ENCODE measurements at places on chromosomes 3 and 15.

DNA sequence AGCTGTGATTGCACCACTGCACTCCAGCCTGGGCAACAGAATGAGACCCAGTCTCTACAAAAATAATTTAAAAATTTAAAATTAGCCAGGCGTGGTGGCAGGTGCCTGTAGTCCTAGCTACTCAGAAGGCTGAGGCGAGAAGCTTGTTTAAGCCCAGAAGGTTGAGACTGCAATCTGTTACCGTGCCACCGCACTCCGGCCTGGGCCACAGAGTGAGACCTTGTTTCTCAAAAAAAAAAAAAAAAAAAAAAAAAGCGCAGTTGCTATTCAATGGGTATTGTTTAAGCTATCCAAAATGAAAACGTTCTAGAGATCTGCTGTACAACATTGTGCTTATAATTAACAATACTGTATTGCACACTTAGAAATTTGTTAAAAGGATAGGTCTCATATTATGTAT lies 24.0 kb downstream of the ZNF148 start:
- DNase-seq: no peak

GRCh38 chr3:188433521-188434150 lies 279.7 kb downstream of the LPP start:
- no peak for DNase-seq

DNA sequence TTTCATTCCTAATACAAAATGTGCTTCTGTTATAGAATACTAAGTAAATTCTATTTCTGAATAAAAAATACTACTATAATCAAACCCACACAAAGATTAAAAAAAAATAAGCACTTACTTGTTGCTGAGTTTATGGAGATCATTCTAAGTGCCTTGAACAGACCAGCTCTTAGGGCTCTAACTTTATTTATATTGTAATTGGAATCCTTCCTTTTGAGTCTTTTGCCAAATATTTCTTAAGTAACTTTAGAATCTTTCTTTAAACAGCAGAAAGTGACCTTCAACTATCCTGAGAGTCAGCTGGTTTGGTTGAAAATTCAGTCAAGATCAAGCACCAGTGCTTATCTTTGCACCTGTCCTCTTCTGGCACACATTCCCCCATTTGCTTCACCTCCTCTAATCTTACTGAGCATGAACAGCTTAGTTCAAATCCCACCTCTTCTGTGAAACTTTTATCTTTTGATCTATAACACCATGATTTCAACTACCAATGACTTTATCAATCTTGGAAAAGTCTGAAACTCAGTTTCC lies 149.3 kb downstream of the VPS13C start:
- no peak for DNase-seq

DNA sequence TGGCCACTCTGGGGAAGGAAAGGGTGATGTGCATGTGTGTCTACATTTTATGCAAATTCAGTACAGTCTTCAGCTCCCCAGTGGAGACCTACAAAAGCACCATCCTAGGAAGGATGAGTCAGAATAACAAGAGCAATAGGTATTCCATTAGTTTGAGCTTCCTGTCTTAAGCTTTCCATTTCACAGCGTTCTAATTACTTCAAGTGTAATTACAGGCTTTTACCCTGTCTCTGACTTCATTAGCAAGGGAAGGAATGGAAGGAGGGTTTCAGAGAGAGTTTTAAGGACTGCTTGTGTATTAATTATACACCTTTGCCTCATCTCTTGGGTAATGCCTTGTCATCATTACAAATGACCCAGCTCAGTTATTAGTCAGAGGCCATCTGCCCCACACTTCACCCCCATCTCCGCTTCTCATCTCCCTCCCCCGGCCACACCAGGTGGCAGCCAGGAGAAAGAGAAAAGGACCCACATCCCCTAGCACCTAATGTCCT lies 202.8 kb upstream of the MRPL3 start:
- no peak for DNase-seq

- DNase-seq: no peak
These were observed 53.7 kb upstream of the FAM174B start for GRCh38 chr15:92709110-92709790.

DNA sequence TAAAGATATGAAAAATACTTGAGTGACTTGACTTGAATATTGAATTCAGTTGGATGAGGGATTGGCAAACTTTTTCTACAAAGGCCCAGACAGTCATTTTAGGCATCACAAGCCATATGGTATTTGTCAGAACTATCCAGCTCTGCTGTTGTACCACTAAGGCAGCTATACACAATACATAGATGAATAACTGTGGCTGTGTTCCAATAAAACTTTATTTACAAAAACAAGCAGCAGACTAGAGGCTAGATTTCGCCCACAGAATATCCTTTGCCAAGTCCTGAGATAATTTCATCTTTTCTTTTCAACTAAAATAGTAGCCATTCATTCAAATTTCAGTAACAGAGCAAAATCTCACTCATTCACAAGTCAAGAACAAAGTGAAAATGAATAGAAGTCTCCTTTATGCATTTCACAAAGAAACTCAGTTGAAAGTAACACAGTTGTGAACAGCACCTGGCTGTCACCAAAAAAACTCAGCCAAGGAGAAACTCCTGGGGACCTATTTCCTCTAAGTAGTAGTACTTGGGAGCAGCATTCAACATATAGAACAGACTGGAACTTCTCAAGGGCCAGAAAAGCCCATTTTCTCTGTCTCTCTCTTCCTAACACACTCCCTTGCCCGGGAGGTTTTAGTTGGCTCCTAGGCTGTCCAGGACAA lies 56.3 kb downstream of the OSBPL10 start:
- DNase-seq: no peak

- no peak for DNase-seq
These were observed 10.7 kb downstream of the BMF start for GRCh38 chr15:40097968-40098476.

- no peak for DNase-seq
These were observed 45.1 kb upstream of the AMOTL2 start for GRCh38 chr3:134419214-134419959.

DNA sequence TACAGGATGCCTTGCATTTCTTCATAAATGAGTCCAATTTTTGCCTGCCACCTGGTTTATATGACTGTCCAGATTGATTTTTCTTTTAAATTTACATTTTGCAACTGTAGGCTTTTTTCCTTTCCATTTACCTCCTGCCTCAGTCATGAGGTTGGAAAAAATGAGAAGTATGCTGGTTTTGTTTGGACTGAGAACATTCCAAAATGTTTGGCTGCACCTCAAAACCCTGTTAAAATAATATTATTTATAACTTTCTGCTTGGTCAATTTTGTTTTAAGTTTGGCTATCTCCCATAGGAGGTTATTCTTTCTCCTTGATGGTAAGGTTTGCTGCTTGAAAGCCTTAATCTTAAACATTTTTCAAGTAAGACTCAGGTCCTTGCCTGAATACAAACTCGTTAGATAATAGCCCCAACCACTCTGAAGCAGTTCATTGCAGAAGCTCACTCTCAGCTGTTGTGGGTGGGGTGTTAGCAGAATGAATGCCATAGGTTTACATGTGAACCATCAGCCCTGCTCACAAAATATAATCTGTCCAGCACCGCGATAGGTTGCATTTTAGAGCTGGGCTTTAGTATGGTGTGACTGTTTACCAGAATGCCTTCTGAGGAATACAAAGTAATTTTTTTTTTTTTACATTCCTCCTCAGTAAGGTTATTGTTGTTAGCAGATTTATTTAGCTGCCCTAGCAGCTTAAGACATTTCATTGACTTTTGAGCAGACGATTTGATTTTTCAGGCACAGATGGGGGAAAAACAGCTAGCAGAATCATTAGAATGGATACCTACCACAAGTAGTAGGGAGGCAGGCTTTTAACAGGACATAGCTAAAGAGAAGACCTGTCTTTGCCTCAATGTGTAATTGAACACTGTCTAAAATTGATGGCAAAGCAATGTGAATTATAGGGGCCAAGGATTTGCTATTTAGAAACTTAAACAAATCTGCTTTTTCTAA lies 630.8 kb upstream of the KCNMB2 start:
- DNase-seq: no peak

GRCh38 chr3:103767635-103768034 lies 1332.8 kb downstream of the ZPLD1 start:
- DNase-seq: no peak

- DNase-seq: no peak
These were observed 9.4 kb upstream of the KIF7 start for GRCh38 chr15:89664441-89665350.

- no peak for DNase-seq
These were observed 54.5 kb upstream of the GATA2 start for GRCh38 chr3:128547368-128547987.

DNA sequence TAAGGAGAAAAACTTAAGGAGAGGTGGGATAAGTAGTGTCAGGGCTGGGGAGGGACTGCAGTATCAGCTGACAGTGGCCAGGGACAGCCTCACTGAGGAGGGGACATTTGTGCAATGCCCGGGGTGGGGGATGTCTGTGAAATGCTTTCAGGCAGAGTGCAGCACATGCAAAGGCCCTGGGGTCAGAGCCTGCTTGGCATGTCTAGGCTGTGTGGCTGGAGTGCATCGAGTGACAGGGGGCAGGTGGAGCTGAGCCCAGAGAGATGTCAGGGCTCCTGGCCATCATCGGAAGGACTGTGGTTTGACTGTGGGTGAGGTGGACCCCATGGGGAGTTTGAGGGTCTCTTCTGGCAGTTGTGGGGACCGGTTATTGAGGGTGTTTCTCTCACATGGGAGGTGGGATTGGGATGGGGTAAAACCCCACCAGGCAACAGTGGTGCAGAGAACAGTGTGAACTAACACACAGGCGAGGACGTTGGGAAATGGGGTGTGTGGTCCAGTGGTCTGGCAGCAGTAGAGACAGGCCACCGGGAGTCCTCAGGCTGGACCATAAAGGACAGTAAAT lies 61.2 kb downstream of the FBLN2 start:
- no peak for DNase-seq

DNA sequence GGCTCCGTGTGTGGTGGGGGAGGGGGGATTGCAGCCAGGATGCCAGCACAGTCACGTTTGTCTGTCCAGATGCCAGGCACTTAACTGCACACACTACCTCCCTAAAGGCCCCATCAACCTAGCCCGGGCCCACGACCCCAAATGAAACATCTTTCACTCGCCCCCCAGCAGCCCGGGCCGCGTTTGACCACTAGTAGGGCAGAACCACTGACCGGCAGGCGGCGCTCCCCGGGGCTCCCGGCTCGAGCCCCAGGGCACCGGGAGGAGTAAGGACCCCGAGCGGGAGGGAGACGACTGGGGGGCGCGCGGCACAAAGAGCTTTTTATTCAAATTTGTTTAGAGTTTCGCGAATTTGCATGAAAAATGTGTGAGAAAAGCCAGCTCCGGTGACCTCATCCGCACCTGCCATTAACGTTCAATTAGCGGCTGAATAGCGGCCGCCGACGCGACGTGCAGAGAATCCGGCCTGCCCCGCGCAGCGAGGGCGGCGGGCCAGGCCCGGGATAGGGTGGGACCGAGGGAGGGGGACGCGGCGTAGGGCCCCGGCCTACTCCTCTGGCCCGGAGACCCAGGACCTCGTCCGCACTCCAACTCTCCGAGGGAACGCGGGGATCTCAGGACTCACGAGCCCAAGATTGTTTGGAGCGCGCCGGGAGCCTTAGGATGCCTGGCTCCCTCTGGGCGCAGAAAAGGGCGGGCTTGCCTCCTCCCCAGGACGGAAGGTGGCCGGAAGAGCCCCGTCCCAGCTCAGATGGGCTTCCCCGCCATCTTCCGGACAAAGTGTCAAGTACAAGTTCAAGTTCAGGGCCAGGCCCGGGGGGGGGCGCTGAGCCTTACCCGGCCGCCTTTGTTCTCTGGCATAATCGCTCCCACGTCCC lies 64.9 kb upstream of the POLG start:
- DNase-seq: no peak

DNA sequence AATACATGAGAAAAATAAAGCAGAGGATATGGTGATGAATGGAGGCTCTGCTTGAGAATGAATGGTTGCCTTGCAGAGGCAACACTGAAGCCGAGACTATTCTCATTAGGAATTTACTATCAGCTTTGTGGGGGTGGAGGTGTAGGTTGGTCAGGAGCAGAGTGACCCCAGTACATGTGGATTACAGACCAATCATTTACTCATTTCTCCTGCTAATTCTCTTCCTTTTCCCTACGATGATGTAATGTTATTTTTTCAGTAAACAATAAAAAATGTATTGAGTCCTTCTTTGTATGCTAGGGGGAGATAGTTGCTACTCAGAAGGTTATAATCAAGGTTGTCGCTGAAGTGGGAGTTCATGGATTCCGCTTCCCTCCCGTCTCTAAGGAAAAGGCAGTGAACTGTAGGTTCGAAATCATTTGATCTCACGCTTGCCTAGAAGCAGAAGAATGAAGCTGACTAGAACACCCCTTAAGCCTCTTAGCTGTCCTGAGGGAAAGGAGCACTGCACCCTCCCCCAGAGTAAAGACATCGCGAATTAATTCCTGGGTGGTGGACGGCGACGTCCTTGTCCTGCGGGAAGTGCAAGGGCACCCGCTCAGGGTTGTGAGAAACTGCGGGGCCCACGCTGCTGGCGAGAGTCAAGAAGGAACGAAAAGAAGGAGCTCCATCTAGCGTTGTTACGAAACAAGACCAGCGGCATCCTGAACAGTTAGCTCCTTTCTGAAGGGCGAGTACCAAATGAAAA lies 213.2 kb upstream of the PFN2 start:
- no peak for DNase-seq

GRCh38 chr15:61715082-61715481 lies 345.2 kb downstream of the VPS13C start:
- DNase-seq: no peak

DNA sequence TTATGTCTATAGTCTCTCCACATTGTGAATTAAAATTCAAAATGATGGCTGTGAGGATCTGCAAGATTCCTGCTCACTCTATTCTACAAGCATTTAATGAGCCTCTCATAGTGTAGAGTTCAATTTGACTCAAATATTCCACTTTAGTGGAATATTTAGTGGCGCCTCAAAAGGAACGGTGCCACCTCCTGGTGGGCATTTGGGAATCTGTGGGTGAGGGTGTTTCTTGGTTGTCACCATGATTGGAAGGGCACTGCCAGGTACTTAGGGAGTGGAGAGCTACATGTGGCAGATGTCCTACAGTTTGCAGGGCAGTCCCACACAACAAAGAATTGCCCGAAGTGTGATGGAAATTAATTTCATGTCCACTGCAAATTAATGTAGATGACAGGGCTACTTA lies 21.5 kb upstream of the KCNMB3 start:
- DNase-seq: no peak

GRCh38 chr3:198076722-198077308 lies 116.8 kb downstream of the LMLN start:
- no peak for DNase-seq

GRCh38 chr3:158368271-158368670 lies 202.7 kb upstream of the MLF1 start:
- no peak for DNase-seq

GRCh38 chr15:28184166-28184565 lies 85.1 kb upstream of the OCA2 start:
- DNase-seq: no peak

All from stimulated activated CD8-positive, alpha-beta memory T cell treated with anti-CD3 and anti-CD28 coated beads, Interleukin-7, amount 100 ng/mL, for 1 hour (primary cell).